ENCODE measurements at places on chromosomes 1 and 21.
A peak's percentile ranks its signal among the peaks of the same experiment; 100 is the strongest.

DNA sequence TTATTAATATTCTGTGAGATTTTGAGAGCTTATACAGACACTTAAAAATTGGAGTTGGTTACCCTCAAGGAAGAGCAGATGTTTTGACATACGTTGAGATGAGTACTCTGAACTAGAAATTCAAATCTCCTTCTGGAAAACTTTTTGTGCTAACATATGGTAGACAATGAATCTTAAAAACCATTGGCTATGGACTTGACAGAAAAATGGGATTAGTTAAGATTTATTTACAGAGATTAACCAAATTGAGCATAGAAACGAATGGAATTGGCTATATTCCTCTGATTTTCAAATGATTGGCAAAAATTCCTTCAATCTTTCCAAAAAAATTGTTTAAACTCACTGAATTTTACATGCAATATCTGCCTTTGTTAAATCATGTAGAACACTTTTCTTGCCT, 1392.9 kb downstream of the BRINP3 start:
- ATAC-seq: no peak

DNA sequence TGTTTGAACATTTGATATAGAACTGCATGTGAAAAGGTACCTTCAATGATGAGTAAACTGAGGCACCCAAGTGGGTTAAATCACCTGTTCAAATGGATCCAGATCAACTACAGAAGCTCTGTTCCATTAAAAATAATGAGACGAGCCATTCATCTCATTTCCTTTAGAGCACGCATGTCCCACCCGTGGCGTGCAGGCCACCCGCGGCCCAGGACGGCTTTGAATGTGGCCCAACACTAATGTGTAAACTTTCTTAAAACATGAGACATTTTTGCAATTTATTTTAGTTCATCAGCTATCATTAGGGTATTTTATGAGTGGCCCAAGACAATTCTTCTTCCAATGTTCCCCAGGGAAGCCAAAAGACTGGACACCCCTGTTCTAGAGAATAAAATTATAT, 381.6 kb downstream of the DSCAM start:
- no peak for ATAC-seq

DNA sequence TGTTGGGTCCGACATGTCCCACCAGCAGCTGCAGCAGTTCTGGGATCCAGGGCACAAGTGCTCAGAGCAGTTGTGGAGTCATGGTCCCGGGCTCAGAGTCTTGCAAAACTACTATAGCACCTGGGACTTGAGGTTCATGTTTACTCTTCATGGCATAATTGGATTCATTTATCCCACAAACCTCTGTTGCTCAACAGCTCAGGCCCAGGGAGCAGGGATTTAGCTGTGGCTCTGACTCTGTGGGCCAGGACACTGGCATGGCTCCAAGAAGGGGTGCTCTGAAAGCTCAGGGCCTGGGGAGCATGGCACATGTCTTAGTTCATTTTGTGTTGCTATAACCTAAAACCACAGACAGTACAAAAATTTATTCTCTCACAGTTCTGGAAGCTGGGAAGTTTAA, 626.7 kb upstream of the ADGRL2 start:
- no peak for ATAC-seq

DNA sequence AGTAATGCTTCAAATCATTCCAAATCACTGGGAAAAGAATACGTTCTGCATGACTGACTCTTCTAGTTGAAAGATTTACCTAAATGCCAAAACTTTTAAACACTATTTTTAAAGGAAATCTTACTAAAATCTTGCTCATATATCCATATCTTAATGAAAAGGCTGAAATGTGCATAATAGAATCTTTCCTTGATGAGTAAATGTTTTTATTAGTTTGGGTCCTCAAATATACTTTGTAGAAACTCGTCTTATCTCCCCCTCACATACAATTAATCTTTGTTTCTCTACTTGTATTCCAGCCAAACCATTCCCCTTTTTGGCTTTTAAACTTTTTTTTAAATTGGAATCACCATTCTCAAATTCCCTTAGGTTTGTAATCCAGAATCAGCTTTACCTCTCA, 110.2 kb downstream of the NTNG1 start:
- no peak for ATAC-seq

DNA sequence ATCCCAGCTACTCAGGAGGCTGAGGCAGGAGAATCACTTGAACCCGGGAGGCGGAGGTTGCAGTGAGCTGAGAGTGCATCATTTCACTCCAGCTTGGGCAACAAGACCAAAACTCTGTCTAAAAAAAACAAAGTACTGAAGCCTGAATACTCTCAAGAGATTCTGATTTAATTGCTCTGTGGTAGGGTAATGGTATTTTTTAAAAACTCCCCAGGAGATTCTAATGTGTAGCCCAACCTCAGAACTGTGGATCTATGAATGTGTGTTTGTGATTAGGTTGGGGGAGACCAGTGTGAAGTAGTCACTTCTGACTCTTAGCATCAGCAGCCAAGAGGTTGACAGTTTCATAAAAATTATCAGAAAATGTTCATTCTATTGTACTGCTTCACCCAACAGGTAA, 21.9 kb downstream of the PIK3C2B start:
- ATAC-seq: no peak

DNA sequence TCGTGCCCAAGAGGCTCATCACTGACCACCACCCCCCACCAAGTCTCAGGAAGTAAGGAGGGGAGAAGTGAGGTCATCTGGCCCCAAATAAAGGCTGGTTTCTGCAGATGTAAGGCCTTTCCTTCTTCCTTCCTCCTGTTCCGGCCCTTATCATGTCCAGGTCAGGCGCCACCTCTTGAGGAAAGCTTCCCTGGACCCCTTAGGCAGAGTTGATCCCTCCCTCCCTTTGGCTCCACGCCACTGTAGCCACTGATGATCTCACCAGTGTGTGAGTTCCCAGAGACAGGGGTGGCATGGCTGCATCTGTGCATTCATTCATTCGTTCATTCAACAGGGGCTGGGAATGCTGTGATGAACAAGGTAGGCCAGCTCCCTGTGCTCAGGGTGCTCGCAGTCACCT, 59.2 kb downstream of the TAS1R2 start:
- no peak for ATAC-seq

DNA sequence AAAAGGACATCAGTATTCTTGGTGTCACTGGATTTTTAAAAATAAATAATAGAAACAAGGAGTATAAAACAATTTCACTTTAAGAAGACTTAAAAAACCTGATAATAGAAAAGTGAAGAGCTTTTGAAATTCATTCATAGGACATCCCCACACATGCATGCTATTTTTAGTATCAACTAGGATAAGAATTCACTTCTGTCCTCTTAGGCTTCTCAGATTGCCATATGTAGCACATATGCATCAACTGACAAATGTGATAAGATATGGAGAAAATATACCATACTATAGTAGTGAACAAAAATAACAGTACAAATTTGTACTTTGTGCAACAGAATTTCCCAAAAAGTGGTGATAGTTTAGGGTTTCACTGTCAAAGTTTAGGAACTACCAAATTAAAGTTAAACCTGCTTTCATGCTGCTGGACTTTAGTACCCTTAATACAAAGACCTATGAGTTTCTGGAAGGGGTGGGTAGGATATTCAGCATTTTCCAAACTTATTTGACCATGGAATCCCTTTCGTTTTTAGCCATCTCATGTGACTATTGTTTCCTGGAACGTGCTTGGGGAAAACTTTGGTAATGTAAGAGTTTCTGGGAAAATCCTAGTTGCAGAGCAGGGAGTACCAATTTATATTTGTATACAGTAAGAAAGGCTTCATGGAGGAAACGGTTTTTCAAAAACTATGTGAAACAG, 19.8 kb downstream of the RPRD2 start:
- no peak for ATAC-seq

DNA sequence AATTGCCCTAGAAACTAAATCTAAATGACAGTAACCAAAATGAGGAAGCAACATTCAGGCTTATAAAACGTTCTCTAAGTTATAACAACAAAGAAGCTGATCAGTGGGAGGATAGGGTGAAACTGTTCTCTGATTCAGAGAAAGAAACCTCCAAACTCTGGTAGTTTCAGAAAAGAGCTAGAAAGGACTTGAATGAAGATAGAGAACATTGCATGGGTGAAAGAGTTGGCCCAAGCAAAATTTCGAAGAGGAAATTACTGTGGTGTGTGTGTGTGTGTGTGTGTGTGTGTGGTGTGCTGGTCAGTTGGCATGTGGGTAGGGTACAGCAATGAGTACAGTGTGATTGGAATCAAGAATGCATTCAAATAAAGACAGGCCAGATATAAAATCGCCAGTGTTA, 16.5 kb upstream of the SPAG17 start:
- ATAC-seq: no peak

GRCh38 chr1:17113963-17114362, 5.3 kb downstream of the PADI2 start:
- no peak for ATAC-seq

- ATAC-seq: peak; percentile 30
Measured at GRCh38 chr1:145983960-145984830, 12.2 kb downstream of the TXNIP start.

DNA sequence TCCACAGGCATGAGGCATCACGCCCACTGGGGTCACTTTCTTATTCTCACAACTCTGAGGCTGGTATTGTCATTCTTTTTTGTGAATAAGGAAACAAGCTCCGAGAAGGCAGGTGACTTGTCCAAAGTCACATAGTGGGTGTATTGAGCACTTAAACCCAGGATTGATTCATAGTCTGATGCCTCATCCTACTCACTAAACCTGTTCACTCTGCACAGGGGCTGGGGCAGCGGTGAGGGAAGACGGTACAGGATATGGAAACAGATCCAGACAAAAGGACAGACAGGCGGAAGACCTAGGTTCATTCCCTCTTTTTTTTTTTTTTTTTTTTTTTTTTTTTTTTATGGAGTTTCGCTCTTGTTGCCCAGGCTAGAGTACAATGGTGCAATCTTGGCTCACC, 56.6 kb downstream of the NKAIN1 start:
- ATAC-seq: no peak

DNA sequence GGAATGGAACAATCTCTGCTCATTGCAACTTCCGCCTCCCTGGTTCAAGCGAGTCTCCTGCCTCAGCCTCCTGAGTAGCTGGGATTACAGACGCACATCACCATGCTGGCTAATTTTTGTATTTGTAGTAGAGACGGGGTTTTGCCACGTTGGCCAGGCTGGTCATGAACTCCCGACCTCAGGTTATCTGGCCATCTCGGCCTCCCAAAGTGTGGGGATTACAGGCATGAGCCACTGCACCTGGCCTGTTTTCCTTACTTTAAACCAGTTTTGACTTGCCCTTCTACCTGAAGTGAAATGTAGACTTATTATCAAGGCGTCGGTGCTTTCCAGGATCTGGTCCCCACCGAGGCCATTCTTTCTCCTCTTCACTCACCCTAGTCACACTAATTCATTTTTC, 141.8 kb downstream of the DYRK1A start:
- ATAC-seq: no peak

DNA sequence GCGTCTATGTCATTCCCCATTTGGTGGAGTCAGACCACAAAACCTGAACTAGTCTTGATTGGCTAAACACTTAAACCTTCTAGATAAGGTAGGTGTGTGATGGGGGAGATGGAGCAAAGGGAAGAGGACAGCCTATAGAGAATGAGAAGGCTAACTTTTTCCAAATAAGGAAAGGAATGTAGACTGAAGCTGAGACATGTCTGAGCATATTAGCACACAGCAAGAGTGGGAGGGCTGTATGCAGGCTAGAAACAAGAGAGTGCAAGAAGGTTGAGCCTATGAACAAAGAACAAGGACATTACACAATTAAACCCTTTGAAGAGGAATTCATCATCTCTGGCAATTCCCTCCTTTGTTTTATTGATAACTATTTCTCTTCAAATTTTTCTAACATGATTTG, 89.2 kb upstream of the OLFM3 start:
- no peak for ATAC-seq

- peak; percentile 45 for ATAC-seq
Measured at GRCh38 chr1:211738691-211739301, 63.4 kb upstream of the NEK2 start.

DNA sequence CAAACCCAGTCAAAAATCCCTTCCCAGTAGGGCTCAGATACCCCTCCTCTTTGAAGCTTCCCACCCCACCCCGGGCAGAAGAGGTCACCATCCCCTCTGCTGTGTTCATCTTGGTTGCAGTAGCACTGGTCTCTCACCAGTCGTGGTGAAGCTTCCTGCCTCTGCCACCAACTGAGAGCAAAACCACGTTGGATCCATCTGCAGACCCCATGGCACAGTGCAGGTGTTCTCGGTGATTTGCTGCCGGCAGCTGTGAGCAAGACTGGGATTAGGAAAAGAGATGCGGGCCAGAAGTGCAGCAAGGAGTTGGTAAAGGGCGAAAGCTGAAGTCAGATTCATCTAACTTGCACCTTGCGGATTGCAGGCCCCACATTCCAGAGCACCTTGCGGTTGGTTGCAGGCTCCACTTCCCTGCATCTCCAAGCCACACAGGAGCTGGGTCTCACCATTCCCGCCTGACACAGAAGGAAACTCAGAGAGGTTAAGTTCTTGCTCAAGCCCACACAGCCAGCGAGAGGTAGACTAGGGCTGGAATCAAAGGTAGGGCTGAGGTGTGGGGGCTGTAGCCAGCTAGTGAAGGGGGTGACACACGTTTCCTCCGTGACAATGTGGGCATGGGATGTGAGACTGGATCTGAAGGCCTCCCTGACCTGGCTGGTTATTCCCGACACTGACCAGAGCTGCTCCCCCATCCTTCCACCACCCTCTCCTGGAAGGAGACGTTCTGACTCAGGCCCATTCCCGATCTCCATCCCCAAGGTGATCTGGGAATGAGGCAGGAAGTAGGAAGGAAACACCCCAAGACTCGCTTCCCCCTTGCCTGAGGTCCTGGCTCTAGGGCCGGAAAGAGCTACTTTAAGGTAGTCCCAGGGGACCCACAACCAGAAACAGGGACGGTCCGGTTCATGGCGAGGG, 3.3 kb upstream of the FAM110D start:
- ATAC-seq: no peak

GRCh38 chr1:156006666-156007376, 13.9 kb downstream of the SSR2 start:
- no peak for ATAC-seq

DNA sequence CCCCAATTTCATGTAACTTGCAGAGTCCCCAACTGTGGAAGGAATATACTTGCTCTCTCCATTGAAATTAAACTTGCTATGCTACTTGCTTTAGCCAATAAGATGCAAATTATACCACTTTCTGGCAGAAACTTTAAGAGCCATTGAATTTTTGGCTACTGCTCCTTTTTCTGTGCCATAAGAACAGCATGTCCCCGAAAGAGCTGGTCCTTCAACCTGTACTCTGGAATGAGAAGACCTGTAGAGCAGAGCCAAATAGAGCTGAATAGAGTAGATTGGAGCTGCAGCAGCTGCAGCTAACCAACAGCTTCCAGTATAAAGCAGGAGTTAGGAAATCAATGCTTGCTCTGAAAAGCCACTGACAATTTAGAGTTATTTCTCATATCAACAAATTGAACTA, 472.3 kb upstream of the B3GALT2 start:
- no peak for ATAC-seq

Data from activated CD4-positive, CD25-positive, alpha-beta regulatory T cell treated with anti-CD3 and anti-CD28 coated beads, Interleukin-2, amount 50 U/mL, for 24 hours (primary cell).